ENCODE measurements at places on chromosomes 1 and 21.

GRCh38 chr1:61699911-61700851 lies 24.8 kb downstream of the TM2D1 start:
- no peak for DNase-seq

DNA sequence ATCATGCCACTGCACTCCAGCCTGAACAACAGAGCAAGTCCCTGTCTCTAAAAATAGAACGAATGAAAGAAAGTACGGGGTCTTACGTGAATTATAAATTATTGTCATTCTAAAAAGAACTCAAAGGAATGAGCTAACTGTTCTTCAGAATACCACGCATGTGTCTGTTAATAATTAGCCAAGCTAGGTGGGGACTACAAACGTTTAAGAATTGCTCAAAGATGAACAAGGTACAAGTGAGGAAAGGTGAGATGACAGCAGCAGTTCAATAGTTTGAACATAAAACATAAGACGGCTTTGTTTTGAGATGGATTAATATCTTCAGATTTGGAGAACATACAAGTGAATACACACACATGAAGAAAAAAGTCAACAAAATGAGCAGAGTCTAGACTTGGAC lies 79.6 kb downstream of the UBR4 start:
- DNase-seq: no peak

DNA sequence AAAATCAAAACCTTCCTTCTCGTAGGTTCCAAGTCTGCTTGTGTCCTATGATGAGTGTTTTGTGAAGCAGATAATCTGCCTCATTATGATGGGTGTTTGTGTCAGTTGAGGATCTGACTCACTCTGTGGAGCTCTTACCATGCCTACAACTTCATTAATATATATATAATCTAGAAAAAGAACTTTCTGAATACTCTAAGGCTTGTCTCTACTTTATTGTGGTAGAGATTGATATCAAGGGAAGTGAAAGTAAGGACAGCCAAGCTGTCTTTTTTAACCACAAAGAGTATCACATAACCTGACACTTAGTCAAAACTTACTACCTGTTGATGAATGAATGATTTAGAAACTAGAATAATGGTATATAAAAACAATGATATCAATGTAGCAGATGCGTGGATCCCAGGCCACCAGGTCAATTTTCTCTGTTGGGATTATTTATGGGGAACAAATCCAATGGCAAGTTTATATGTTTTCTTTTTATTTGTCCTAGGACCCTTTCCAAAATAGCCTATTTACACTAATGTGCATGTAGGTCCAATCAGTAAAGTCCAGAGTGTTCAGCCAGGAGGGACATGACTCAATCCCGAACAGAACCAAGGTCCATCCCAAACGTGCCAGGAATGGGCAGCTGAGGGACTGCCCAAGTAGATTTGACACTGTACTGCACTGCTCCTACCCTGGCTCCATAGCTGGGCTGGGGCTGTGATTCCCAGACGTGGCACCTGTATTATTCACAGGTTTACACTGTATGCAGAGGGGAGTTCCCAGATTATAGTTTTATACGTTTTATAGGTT lies 182.3 kb upstream of the GREM2 start:
- DNase-seq: no peak

DNA sequence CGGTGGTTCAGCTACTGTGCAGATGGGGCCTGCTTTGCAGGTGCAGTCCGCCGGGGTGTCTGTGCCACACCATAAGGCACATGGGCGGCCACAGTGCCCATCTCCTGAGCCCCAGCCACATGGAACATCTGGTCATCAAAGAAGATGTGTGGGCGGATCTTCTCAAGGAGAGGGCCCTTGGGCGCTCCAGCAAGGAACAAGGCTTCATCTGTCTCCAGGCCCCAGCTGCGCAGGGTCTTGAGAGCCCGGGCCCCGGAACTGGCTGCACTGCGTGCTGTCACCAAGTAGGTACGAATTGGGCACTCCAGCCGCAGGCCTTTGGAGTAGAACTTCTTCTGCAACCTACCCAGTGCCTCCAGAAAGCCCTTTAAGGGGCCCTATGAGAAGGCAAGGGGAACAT lies 12.8 kb downstream of the NT5C1A start:
- no peak for DNase-seq

DNA sequence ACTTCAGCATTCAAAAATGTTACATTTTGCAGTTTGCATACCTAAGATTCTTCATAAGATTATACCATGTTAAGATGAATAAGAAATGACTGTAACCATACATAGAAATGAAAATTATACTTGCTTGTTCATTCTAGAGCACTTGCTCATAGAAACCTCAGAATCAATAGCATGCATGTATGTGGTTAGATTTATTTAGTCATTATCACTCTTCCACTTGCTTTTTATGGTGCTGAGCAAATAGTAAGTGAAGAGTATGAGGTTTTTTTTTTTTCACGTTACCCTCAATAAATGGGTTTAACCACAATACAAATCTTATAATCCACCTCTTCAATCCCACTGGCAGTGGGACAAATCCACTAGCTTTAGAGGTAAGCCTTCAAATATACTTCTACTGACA lies 84.7 kb downstream of the LRRC53 start:
- DNase-seq: no peak

DNA sequence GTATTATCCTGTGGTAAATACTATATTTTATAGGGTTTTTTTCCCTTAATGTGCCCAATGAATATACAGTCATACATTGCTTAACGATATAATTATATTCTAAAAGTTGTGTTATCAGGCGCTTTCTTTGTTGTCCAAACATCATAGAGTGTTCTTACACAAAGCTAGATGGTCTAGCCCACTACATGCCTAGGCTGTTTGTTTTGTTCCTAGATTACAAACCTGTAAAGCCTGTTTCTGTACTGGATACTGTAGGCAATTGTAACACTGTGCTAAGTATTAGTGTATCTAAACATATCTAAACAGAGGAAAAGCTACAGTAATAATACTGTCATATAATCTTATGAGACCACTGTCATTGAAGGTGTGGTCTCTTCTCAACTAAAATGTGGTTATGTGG lies 242.6 kb upstream of the C1orf105 start:
- no peak for DNase-seq

DNA sequence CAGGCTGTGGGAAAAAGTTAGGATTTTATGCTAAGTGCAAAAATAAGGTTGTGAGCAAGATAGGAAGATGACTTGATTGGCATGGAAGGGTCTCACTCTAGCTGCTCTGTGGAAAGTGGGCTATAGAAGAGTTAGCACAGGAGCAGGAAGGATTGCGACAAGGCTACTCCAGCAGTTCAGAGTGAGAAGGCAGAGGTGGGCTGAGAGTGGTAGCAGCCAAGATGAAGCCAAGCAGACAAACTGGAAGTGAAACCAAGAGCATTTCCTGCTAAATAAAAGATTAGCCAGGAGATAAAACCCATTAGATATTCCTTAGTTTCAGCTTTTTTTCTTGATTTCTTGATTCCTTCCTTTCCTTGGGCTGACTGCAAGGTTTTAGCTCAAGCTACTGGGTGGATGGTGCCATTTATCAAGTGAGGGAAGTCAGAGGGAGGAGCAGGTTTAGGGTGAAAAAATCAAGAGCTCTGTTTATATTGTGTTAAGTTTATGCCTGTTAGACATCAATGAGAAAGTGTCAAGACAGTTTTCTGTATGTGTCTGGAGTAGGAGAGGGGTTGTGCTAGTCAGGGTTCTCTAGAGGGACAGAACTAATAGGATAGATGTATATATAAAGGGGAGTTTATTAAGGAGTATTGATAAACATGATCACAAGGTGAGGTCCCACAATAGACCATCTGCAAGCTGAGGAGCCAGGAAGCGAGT lies 33.1 kb upstream of the ZNF644 start:
- DNase-seq: no peak

DNA sequence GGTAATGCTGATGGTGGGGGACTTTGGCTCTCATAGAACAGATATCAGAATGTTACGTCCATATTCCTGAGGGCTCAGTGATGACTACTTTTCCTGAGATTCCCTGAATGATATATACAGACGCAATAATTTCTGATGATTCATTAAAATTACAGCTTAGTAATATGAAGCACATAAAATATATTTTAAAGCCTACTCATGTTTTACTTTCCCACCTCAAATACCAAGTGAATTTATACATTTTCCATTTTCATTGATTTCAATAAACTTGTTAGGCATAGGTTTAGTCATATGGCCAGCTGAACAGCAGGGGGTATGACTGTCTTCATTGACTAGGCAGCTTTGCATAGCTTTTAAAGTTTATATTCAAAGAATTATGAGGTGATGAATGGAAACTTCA lies 26.2 kb upstream of the PDC start:
- DNase-seq: no peak

GRCh38 chr1:57800376-57800775 lies 376.5 kb upstream of the DAB1 start:
- DNase-seq: no peak

GRCh38 chr1:25723250-25723880 lies 76.6 kb upstream of the SELENON start:
- no peak for DNase-seq

DNA sequence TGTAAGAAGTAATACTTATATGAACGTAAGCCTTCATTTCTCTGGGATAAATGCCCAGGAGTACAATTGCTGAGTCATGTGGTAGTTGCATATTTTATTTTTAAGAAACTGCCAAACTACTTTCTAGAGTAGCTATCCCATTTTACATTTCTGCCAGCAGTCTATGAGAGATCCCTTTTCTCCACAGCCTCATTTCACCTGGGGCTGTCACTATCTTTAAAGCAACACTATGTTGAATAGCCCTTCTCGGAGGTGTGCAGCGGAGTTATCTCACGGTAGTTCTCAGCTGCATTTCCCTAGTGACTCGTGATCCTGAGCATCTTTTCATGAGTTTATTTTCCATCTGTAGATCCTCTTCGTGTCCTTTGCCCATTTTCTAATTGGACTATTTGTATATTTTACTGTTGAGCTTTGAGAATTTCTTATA lies 93.4 kb downstream of the ADARB1 start:
- no peak for DNase-seq

Data from HuH-7 (cell line).